ENCODE measurements at places on chromosomes 5 and 9. TPM values are rescaled to one million over a fixed set of nuclear protein-coding genes. Genes with fewer than 3 reads are reported as not detected.

DNA sequence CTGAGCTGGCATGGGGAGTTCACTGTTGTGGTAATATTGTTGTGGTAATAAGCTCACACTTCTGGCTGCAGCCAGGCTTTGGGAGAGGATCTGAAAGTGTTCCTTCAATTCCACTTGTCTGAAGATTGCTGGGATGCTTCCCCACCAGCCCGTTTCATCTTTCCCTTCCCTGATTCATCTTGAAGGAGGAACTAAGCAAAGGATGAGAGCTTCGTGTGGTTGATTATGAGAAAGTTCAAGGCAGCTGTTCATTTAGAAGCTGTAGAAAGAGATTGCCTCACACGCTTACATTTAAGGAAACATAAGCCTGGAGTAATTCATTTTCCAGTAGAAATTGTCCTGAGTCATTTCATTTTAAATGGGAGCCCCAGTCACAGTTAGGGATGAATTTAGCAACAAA, 122.4 kb upstream of the GAS1 start:
- no peaks in the 10 kb centered on the region for H3K4me1 ChIP-seq
- no peak for DNase-seq
- no peak overlapping the region for H3K27ac ChIP-seq

ATP10B gene
- total RNA-seq = not detected

DRD1 gene
- total RNA-seq = not detected

DNA sequence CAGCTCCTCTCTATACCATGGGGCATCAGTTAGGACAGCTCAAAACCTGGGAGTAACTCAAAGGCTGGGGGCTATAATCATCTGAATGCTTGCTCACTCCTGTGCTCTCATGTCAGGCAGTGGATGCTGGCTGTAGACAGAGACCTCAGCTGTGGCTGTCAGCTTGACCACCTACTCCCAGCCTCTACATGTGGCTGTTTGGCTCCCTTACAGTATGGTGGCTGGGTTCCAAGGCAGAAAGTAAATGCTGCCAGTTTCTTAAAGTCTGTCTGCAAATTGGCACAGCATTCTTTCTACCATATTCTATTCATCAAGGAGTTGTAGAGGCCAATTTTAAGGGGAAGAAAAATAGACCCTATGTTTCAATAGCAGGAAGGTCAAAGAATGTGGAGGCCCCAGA, 66.9 kb downstream of the TMC1 start:
- DNase-seq = no peak
- no peaks in the 10 kb centered on the region for H3K36me3 ChIP-seq
- H3K4me3 ChIP-seq = no peak overlapping the region
- no peak overlapping the region for H3K27ac ChIP-seq

- H3K27ac ChIP-seq = no peak overlapping the region
- no peaks in the 10 kb centered on the region for H3K27me3 ChIP-seq
- no peak overlapping the region for H3K4me3 ChIP-seq
- no peaks in the 10 kb centered on the region for H3K36me3 ChIP-seq
- DNase-seq = no peak
Observed at GRCh38 chr5:92836855-92837755, 743.9 kb downstream of the NR2F1-AS1 start.

DNA sequence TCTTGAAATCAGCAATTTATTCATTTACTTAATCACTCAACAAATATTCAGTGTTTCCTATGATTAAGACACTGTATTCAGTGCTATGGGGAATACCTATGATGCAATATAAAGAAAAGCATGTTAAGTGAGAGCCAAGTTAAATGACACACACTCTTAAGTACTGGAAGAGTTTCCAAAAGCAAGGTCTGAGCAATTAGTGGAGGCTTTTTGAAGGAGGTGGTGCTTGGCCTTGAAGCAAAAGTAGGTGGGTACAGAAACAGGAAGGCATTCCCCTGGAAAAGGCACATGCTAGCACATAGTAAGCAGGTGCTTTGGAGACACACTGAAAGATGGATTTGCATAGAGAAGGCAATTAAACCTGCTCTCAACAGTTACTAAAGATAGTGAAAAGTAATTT, 4.0 kb downstream of the TSLP start:
- no peaks in the 10 kb centered on the region for H3K36me3 ChIP-seq
- no peak overlapping the region for H3K4me3 ChIP-seq
- H3K27ac ChIP-seq = no peak overlapping the region
- H3K4me1 ChIP-seq = peaks cover 25% of the 10 kb centered on the region
- H3K27me3 ChIP-seq = peaks cover 46% of the 10 kb centered on the region

PDCD1LG2 gene
- total RNA-seq = not detected

PCDHB5 gene
- total RNA-seq = not detected

DNA sequence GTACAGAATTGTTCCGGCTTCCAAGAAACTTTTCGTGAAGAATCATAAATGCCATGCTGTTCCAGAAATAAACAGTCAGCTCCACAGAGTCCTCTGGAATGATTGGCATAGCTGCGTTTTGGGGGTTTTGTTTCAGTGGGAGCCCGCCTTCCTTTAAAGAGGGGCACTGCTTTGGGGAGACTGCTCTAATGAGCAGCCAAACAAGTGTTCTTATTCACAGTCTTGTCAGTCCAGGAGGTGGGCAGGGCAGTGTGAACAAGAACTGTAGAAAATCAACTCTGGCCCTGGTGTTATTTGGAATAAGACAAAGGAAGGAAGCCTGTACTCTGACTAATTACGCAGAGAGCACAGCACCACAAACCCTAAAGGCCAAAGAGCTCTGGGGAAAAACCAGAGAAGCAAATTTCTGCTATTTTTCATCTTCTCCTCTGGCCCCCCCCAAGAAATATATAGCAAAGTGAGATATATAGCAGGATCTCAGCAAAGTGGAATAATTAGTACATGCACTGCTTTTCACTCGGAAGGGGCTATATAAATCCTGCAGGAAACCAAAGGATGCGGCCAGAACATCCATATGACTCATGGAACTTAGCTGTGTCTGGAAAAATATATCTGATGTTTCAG, 92.9 kb downstream of the GLDC start:
- no peaks in the 10 kb centered on the region for H3K4me1 ChIP-seq
- DNase-seq = no peak
- H3K36me3 ChIP-seq = no peaks in the 10 kb centered on the region
- no peak overlapping the region for H3K4me3 ChIP-seq
- H3K27ac ChIP-seq = no peak overlapping the region
- H3K27me3 ChIP-seq = no peaks in the 10 kb centered on the region

TCF7 gene
- 910 TPM for total RNA-seq

- DNase-seq = no peak
- H3K4me1 ChIP-seq = peaks cover 39% of the 10 kb centered on the region
- H3K27ac ChIP-seq = peak overlapping the region; percentile 97
Observed at GRCh38 chr9:4742246-4742645, 1.2 kb upstream of the AK3 start.

- no peaks in the 10 kb centered on the region for H3K36me3 ChIP-seq
- no peaks in the 10 kb centered on the region for H3K4me1 ChIP-seq
- H3K4me3 ChIP-seq = no peak overlapping the region
Observed at GRCh38 chr5:53323943-53324642, 156.3 kb upstream of the FST start.

DNA sequence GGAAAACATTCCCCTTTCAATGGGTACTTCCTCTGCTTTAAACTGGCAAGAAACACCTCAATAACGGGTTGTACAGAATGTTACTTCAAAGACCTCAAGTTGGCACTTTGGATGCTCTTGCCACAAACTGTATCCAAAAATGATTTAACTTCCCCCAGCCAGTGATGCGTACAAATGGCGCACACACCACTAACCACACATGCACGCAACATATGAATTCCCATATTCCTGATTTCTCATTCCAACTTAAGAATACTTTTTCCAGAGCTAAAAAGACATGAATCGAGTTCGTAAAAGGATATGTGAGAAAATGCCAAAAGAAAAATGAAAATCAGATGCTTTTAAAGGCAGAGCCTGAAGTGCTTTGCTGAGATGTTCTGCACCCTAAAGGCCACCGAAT, 388.0 kb upstream of the PIK3R1 start:
- no peaks in the 10 kb centered on the region for H3K4me1 ChIP-seq
- no peak for DNase-seq
- peaks cover 1% of the 10 kb centered on the region for H3K27me3 ChIP-seq
- H3K36me3 ChIP-seq = no peaks in the 10 kb centered on the region
- no peak overlapping the region for H3K4me3 ChIP-seq
- no peak overlapping the region for H3K27ac ChIP-seq

GRCh38 chr9:28464481-28465216, 891.4 kb upstream of the C9orf72 start:
- no peaks in the 10 kb centered on the region for H3K27me3 ChIP-seq
- H3K4me1 ChIP-seq = no peaks in the 10 kb centered on the region
- no peak overlapping the region for H3K27ac ChIP-seq
- no peak overlapping the region for H3K4me3 ChIP-seq

DNA sequence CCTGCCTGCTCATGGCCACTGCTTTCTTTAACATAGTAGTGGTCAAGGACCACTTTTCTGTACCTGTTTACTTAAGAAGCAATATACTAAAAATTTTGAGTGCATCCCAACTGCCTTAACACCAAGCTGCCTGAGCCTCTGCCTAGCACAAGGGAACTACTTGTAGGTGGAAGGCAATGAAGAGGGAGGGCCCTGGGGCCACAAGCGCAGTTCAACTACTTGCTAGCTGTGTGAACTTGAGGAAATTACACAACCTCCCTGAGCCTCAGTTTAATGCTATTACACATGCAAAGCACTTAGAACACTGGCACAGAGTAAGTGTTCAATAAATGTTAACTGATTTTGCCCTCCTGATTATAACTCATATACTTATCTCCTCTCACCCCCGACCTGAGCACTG, 6.3 kb downstream of the ARL15 start:
- H3K36me3 ChIP-seq = no peaks in the 10 kb centered on the region
- no peak for DNase-seq
- peak overlapping the region; percentile 42 for H3K27ac ChIP-seq

GRCh38 chr5:172943906-172944305, 15.3 kb upstream of the RPL26L1 start:
- H3K27ac ChIP-seq = no peak overlapping the region
- no peak for DNase-seq
- no peaks in the 10 kb centered on the region for H3K27me3 ChIP-seq
- no peak overlapping the region for H3K4me3 ChIP-seq
- no peaks in the 10 kb centered on the region for H3K4me1 ChIP-seq
- peaks cover 64% of the 10 kb centered on the region for H3K36me3 ChIP-seq
